ENCODE measurements at places on chromosomes 3 and 15.

DNA sequence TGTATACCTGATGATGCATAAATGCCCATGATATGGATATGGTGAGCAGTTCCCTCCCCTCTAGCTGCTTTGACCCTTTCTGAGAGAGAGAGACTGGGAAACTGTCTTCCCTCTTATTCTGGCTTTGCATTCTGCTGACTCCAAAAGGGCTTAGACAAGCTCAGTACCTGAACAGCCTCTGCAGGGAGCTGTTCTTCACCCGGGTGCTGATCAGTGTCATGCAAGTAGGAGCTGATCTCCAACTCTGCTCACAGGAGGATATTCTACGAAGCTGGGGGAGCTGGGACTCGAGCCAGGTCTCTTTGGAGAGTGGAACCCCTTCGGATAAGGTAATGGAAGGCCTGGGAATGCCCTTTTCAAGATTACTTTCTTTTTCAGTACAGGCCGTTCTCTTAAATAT lies 237.1 kb downstream of the RYR3 start:
- DNase-seq: no peak

- DNase-seq: no peak
Measured at GRCh38 chr3:73508330-73508954, 116.3 kb downstream of the PDZRN3 start.

DNA sequence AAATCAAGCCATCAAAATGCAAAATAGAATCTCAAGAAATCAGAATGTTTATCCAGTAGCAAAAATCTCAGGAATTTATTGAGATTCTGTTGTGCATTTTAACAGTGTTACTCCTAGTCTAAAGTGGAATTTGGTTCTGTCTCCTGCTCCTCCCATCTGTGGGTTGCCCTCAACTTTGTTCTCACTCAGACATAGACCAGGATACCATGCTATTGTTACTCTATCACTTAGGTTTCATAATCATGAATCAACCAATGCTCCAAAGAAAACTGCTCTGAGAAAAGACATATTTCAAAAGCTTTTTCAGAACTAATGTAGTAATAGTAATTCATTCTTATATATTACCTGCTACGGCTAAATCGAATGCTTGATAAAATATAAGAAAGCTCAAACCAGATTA lies 274.7 kb downstream of the RBMS3 start:
- DNase-seq: no peak

DNA sequence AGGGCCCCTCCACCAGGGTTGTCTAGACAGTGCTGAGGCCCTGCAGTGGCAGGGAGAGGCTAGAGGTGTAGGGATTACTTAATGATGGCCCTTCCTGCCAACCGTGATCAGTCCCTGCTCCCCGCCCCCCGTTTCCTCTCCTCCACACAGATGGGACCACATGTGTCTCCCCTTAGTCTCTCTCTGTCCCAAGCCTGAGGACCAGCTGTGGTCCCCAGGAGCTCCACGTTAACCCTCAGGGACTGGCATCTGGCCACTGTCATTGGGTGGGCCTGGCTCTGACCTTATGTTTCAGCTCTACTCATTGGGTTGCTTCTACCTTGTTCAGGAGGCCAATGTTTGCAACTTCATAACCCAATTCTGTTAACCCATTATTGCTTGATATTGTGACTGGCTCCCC lies 6.0 kb upstream of the ALPK3 start:
- DNase-seq: no peak

DNA sequence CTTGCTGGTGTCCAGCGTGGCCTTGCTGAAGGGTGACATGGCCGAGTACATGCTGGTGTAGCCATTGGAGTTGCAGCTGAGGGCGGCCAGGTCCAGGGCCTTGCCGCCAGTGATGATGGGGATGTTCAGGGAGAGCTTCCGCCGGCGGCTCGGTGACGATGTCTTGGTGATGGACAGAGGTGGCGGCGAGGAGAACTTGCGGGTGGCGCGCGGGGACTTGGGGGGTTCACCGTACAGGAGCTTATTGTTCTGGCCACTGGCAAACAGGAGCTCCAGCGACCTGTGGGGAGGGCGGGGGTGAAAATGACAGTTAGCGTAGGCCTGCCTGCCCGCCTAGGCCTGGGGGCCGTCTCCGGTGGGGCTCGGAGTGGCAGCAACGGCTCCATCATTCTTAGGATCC lies 59.0 kb upstream of the CTSH start:
- no peak for DNase-seq

DNA sequence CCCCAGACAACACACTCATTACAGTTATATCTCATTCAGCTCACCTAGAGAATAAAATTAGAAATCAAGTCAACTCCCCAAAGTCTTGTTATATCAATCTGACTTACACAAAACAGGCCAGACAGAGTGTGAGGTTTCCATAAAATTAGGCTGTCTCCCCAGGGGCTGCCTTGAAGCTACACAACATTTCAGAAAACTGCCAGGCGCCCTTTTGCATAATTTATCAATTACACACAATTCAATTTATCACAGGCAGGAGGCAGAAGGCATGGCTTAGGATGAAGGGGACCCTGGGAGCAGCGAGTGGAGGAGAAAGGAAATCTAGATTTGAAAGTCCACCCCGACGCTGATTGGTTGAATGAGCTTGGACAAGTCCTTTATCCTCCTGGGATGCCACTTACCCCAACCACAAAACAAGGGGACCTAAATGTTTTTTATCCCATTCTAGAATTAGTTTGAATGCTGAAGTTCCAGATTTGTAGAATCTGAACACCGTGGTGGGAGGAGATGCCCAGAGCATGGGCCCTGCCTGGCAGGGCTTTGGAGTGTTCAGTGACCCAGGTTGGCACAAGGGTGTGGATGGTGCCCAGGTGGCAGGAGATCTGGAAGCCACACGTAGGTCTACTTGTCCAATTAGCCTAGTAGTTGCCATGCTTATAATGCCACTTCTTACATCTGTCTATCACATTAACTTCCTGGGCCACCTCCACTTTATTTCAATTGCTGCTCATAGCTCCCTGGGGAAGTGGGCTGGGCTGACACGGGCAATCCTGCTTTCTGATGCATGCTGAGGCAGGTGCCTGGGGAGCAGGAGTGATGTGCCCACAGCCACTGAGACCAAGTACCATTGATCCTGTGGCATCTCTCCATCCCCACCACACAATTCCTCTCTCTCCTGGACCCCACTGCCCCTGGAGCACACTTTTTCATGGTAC lies 119.8 kb upstream of the TLE3 start:
- DNase-seq: no peak

GRCh38 chr15:63093486-63094205 lies 28.0 kb upstream of the LACTB start:
- DNase-seq: peak; percentile 44

DNA sequence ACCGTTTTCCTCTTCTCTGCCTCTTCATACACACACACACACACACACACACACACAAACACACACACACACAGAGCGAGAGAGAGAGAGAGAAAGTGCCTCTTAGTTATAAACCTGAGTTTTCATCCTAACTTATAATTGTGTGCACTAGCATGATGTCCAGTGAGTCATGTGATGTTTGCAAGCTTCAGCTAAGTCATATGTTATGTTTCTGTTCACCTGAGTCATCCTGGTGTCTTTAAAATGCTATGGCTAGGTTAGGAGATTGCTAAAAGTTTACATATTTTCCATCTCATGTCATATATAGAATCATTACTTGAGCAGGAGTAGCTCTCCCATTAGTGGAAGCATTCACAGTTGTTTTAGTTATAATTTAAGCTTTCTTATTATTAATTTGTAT lies 155.8 kb downstream of the EPHA6 start:
- DNase-seq: no peak

GRCh38 chr15:91688811-91689210 lies 164.7 kb upstream of the SLCO3A1 start:
- DNase-seq: no peak

All from AG09319 (cell line).